ENCODE measurements at places on chromosomes 3 and 15.
A peak's percentile ranks its signal among the peaks of the same experiment; 100 is the strongest.

DNA sequence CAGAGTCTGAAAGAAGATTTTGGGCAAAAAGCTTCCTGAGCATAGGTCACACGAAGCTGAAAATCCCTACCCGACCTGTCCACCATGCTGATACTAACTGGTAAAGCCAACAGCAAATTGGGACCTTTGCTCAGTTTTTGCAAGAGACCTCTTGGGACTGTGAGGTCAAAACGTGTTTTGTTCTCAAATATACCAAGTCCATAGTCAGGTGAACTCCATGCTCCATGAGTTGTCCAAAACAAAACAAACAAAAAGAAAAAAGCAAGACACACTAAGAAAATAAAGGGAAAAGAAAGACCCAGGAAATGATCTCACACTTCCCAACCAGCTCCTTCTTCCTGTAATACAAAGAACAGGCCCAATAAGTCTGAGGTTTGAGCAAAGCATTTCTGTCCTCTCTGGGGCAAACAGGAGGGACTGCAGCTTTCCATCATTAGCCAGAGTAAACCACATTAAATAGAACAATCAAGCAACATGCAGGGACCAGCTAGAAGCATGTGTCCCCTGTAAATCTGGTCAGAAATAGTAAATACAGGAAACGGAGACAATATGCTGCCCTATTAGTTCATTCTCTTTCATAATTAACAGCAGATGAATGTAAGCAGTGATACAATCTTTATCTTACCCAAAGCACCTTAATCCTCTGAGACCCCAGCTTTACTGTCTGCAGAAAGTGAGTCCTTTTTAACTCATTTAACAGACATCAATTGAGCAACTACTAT, 125.0 kb upstream of the LIPC start:
- DNase-seq = no peak

DNA sequence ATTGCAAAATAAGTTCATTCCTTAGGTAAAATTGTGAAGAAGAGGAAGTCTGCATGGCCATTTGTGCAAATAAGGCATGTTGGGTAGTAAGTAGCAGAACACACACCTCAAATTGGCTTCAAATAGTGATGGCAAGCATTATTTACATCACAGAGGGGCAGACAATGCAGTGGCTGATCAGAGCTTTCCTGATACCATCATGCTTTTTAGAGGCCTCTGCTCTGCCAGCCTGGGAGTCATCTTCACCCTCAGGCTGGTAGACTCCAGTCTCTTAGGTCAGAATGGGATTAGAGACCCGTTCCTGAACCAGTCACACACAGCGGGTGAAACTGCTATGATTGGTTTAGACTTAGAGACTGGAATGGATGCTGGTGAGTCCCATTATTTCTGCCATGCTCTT, 396.0 kb upstream of the MCTP2 start:
- no peak for DNase-seq

DNA sequence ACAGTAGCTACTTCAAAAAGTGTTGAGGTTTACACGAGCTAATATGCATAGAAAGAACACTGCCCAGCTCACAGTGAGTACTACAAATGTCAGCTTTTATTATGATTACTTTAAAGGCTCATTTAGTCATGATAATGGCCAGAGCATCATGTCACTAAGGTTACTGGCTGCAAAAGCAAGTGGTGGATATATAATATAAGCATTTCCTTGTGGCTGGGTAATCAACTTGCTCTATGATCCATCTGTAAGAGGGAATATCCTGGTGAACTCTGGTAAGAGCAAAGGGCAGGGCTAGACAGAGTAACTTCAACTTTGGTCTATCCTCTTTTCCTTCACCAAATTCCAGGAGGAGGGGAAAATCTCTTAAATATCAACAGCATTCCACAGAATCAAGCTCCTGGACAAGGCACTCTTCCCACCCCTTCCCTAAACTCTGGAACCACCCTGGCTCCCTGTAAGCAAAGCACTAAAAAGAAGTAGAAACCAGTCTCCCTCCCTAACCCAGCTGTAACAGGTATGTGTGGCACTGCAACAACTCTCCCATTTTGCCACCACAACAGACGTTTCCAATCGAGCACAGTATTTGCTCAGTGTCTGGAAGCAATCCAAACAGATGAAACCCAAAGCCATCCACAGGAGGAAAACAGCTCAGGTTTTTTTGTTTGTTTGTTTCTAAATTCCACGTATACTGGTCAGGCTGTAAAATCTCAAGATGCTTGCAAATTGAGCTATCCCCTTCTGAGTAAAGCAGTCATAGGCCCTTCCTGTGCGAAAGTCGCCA, 13.4 kb downstream of the B4GALT4 start:
- DNase-seq = no peak

DNA sequence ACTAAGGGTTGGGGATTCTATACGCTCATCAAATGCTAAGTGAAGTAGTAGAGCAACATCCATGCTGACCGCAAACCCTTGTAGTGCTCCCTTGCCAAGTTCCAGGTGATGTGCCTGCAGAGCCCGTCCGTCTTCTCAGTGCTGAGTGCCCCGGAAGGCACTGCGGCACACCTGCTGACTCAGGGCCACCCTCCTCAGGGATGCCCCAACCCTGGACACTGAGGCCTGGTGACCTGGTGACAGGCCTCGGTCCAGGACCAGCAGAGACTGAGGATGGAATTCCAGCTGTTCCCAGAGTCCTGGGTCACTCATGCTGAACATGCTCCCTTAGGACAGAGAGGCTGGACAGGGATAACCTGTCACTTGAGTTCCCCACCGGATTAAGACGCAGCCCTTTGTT, 422.5 kb downstream of the OCA2 start:
- no peak for DNase-seq

DNA sequence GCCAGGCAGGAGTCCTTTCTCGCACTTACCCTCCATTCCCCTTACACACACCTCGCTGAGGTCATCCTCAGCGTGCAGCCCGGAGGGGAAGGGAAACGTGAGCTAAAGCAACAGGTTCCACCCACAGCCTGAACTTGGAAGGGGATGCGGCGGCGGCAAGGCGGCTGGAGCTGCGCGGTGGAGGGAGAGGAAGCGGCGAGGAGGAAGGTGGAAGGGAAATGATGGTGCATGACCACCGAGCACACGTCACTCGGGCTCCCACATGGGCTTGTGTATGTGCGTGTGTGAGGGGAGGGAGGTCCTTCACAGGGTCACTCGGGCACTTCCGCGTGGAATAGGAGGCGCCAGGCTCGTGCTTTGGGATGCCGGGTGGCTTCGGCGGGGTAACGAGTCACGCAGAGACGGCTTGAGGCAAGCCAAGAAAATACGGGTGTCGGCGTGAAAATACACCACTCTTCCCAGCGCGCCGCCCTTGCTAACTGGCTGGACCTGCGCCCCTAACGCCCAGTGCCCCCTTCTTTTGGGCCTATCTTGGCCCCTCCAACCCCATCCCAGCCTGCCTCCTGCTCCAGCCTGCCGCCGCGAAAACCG, 225.5 kb upstream of the IL12A start:
- peak; percentile 64 for DNase-seq

GRCh38 chr3:183353421-183353820, 75.0 kb downstream of the MCF2L2 start:
- DNase-seq = no peak

DNA sequence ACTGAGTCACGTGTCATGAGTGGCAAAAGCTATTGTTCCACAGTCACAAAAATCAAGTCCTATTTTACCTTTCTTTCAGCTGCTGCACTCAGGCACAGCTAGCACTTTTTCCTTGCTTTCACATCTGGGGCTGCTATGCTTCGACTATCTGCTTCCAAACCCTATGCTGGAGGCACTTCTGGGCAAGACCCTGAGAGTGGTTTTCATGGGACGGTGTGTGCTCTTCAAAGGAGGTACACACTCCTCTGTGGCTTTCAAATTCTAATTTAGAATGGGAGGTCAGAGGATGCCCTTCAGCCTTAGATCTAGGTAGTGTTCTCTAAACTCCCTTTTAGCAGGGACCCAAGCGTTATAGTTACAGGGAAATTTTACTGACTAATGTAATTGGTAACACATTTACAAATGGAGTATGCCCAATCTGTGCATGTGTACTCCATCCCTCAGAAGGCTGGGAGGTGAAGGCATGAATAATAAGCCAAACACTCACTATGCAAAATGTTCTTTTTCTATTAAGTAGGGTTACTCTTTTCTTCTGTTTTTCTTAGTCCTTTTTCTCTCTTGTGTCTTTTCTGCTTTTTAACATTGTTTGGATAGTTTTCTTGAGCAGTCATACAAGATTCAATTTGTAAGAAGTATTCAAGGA, 188.3 kb downstream of the LSAMP start:
- DNase-seq = no peak

DNA sequence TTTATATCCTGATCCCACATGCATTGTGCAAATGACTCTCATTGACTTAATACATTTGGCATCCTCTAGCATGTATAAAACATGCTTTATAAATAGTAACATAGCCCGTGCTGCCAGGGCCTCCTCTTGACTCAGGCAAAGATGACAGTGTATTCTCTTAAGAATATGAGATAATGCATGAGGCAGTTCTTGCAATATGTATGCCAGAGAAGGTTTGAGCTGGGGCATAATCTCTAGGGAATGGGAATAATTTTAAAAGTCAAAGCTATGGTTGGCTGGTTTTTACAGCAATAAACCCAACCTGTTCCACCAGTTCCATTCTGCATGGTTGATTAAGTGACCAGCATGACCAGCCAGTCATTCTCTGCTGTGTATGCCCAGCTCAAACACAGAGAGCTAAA, 179.0 kb upstream of the PFN2 start:
- no peak for DNase-seq

DNA sequence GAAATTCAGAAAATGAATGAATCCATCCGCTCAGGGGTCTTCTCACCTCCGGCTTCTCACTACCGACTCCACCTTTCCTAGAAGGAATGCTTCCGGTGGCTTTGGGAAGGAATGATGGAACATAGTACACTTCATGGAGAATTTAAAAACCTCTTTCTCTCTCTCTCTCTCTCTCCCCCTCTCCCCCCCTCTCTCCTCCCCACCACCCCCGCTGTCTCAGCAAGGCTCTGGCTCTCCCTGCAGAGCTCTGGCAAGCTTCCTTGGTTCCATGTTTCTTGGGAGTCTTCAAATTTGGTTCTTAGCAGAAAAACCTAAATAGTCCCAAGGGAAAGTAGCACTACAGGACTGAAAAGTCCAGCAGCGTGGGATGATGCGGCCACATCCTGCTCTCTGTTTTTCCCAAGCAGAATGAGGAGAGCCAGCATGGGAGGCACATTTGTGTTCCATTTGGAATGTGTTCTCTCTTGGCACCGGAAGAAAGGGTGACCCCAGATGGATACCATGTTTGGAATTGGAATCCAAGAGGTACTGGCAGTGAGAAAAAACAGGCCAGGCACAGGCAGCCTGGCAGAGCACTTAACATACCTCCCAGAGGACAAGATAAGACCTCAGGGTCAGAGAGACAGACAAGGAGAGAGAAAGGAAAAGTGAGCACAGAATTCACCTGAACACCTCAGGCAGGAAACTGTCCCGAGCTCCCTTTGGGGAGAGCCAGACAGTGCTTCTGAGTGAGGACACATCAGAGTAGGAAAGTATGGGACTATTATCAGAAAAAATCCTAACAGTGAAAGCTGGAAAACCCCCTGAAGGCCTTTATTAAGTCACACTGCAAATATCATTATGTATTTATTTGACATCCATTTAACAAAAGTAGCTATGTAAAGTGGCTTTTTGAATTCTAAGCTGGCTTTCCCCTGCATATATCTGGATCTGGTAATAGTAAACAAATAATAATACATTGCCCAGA, at the start of gene POPDC2:
Gene POPDC2 (minus strand): TSS at position 116 of the 967 bp plus-strand sequence. CDS start 166 bp downstream, outside the sequence.
- DNase-seq = no peak

Measured in T1000 (cell line).